RWPE1 (cell line): ENCODE measurements at places on chromosomes 11 and 22.

- DNase-seq = no peak
These were observed 23.1 kb upstream of the RPS3 start for GRCh38 chr11:75376175-75376574.

- DNase-seq = no peak
These were observed 8.2 kb downstream of the C11orf24 start for GRCh38 chr11:68263444-68264035.

- no peak for DNase-seq
These were observed 30.2 kb downstream of the ZBTB16 start for GRCh38 chr11:114089748-114090147.

- DNase-seq = no peak
These were observed 6.2 kb downstream of the HPS4 start for GRCh38 chr22:26477341-26477731.

DNA sequence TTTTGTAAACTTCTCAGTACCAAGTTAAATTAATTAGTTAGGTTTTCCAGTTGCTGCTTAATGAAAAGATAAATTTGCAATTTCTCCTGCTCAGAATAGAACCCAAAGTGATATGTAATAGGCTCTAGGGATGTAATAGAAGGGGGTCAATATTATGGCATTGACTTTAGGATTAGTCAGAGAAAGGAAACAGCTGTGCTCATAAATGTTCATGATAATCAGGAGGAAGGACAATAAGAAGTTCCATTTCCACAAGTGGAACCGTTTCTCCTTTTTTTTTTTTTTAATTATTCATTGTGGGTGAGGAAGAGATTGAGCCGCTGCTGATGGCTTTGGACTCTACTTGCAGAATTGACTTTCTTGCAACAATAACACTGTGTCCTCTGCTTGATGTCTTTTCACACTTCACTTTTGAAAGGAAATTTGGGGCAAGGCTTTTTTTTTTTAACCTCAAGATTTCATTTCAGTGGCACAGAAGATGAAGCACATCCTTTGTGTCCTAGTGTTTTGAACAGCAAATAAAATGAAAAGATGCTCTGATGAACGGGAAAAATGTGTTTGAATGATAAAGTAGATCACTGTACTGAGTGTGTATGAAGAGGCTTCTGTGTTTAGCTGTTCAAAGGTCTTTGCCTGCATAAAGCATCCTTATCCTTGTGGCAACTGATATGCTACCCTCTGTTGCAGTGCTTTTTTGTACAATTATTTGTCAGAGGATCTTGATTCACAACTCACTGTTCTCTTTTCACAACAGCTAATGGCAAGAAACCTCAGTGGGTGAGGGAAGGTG, 62.4 kb downstream of the GAS2 start:
- no peak for DNase-seq

DNA sequence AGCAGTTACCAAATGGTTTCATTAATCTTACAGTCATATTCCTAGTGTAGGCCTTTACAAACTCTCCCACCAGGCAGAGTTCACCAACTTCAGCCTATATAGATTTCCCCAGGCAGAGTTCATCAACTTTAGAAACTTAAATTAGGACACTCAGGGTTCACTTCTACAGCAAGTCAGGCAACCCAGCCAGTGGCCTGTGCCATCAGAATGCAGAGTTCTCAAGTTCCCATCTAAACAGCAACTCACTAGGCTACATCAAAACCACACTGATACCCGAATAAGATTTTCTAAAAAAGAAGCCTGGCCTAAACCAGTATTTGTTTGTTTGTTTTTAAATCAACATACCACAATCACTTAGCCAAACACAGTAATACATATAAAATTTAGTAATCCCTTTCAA, 33.7 kb downstream of the PICALM start:
- DNase-seq = no peak

GRCh38 chr11:102767800-102768199, 12.6 kb downstream of the MMP10 start:
- no peak for DNase-seq

DNA sequence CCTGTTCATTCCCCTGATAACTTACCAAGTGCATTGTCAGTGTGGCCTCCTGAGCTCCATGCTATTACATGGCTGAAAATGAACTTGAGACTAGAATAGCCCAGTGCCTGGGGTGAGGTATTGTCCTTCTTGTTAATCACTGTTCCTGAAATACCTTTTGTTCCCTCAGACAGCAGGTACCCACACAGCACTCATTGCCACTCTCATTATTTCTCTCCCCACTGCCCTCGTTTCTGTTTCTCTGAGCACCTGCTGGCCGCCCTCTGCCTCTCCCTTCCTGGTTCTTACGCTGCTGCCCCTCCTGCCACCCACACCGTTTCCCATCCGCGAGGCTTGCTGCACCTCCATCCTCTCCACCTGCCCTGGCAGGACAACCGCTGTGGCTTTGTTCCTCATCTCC, 36.9 kb upstream of the RAB1B start:
- no peak for DNase-seq

DNA sequence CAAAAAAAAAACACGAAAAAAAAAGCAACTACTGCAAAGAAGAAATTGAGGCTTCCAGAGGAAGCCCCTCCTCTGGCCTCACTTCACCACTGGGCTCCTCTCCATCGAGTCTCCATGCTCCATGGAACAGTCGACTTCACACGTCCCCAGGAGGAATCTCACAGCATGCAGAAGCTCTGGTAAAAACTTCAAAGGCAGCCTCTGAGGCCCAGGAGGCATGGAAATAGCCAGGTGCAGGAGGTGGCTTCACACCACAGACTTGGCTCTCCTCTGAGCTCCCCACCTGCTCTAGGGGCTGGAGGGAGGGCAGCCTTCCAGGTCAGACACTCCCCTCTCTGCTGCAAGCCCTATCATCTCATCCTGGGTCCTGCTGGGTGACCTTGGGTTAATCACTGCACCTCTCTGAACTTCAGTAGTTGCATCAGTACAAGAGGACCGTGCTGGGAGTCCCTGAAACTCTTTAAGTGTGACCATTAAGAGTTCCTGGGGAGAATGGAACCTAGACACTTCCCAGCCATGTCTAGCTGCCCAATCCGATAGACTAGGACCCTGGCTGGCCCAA, 8.2 kb downstream of the PDE2A start:
- no peak for DNase-seq

DNA sequence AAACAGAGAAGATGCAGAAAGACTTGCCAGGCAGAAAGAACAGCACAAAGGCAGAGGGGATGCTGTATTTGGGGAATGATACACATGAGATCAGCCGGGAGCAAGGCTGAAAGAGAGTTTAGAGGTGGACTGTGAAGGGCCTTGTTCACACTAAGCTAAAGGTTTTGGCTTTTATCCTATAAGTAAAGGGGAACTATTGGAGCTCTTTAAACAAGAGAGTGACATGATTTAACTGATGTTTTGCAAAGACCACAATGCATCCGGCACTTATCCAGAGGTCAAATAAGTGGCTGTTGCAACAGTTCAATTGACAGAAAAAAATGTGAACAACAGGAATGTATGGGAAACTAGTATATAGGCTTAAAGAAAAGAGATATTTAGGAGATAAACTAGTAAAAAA, 64.7 kb upstream of the RRAS2 start:
- DNase-seq = no peak

DNA sequence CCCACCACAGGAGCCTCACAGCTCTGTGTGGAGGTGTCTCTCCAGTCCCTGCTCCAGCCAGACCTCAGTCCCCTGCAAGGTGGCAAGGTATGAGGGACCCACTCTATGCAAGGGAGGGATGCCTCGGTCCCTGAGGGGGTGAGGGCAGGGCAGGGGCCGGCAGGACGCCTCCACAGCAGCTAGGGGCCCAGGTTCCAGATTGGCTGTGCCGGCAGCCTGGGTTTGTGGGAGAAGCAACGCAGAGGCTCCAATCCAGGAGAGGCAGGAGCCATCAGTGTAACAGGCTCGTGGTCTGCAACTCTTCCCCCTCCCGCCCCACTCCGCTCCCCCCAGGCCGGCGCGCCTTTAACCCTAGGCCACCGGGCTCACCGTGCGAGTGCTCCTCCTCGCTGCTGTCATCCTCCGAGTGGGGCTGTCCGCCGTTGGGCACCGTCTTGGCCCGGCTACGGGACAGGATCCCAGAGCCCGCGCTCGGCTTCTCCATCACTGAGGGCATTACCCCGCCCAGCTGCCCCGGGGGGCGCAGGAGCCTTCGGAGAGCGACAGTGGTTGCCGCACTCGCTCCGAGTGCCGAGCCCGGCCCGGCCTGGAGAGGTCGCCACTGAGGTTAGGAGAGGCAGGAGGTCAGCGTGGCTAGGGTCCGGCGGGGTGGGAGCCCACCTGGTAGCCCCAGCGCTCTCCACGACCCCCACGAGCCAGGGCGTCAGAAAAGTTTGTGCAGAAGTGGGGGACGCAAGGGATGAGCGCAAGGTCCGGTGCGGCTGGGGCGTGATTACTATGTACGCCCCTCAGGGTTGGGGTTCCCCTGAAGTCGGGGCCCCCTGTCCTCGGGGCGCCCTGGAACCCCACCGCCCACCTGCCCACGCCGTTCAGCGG, 765 bp downstream of the RCOR2 start:
- no peak for DNase-seq

GRCh38 chr11:131056036-131056435, 139.8 kb upstream of the SNX19 start:
- DNase-seq = no peak

DNA sequence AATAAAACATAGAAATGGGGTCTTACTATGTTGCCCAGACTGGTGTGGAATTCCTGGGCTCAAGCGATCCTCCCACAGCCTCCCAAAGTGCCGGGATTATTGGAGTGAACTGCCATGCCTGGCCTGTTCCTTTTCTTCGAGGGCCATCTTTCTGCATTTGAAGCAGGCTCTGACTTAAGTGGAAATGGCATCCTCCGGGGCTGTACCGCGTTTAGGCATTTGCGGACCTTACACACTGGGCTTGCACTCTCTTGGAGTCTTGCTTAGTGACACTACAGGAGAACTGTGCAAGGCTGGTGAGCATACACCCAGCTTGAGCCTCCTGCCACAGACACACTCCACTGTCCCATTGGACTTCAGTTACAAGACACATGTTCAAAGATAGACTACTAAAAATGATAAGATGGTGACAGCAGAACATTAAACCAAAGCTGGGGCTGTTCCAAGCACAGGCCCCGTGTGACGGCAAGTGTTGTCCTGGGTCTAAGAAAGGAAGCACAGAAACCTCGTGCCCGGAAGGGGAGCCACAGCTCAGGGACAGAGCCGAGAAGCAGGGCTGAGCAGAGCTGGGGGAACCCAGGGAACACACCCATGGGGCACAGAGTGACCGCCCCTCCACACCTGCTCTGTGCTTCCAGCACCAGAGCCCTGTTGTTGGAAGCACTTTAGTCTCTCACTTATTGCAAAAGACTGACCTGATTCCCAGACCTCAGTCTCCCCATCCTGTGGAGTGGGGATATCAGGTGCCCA, 59.0 kb upstream of the SHANK2 start:
- DNase-seq = no peak

DNA sequence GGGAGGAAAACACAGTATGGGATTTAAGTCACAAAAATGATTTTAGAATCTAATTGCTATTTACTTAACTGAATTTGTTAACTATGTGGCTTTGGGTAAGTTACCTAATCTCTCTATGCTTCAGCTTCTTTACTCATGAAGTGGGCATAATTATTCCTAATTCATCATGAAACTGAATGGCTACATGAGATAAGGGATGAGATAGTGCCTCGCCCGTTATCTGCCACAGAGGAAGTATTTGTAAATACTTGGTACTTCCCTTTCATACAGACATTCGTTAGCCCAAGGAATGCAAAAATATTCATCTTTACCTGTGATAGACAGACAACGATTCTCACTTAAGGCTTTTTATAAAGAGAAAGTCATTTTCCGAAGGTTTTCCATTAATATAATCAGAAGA, 221.2 kb upstream of the BLID start:
- no peak for DNase-seq

- no peak for DNase-seq
These were observed 144.5 kb downstream of the DBX1 start for GRCh38 chr11:20015529-20016427.

- DNase-seq = no peak
These were observed 72.4 kb downstream of the DSCAML1 start for GRCh38 chr11:117724621-117725020.

GRCh38 chr11:41660585-41660984, 201.1 kb upstream of the LRRC4C start:
- DNase-seq = no peak

- DNase-seq = no peak
These were observed 3.5 kb upstream of the IFITM3 start for GRCh38 chr11:324156-324555.

DNA sequence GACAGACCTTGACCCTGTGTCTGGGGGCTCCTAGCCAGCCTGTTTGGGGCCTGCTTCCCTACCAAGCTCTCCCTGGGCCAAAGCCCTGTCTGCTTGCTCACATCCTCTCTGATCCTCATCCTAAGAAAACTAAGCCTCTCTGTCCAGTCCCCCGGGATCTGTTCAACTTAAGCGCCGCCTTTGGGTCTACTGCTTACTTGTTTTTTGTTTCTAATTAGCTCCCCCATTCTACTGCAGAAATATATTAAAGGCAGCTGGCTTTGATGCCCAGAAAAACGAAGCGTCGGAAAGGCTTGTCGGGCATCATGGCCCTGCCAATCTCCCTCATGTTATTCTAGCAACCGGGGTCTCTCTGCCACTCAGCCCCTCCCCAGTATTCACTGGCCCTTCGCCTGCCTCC, 3.4 kb downstream of the DSCAML1 start:
- no peak for DNase-seq

DNA sequence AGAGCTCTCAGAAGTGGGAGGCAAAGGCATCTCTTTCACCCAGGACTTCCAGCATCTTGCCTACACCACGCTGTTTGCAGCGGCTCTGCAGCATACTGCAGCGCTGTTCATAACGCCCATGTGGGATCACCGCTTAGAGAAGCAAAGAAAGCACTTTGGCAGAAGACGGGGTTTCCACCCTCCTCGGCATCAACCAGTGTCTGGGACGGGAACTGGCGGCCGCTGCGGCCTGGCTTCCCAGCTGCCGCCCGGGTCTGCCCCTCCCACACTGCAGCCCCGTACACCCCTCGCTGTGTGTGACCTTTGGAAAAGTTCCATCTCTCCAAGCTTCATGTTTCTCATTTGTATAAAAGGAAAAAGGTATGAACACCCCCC, 545 bp upstream of the TIRAP start:
- peak; percentile 4 for DNase-seq
